RWPE1 (cell line): ENCODE measurements at places on chromosomes 1 and 21.
A peak's percentile ranks its signal among the peaks of the same experiment; 100 is the strongest.

DNA sequence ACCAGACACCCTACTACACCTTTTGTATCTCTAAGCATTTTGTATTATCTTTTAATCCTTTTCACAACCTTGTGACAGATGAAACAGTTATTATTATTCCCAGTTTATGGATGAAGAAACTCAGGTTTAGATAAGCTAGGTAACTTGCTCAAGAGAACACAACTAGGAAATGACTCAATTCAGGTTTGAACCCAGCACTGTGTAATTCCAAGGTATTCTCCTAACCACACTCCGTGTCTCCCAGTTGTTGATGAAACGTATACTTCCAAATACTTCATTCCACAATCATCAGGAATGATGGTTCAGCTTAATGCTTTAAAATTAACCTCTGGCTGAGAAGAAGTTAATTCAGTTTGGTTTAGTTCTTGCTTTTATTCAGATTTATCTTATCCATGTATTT is 51.7 kb upstream of the MRPS6 start:
- no peak for DNase-seq

DNA sequence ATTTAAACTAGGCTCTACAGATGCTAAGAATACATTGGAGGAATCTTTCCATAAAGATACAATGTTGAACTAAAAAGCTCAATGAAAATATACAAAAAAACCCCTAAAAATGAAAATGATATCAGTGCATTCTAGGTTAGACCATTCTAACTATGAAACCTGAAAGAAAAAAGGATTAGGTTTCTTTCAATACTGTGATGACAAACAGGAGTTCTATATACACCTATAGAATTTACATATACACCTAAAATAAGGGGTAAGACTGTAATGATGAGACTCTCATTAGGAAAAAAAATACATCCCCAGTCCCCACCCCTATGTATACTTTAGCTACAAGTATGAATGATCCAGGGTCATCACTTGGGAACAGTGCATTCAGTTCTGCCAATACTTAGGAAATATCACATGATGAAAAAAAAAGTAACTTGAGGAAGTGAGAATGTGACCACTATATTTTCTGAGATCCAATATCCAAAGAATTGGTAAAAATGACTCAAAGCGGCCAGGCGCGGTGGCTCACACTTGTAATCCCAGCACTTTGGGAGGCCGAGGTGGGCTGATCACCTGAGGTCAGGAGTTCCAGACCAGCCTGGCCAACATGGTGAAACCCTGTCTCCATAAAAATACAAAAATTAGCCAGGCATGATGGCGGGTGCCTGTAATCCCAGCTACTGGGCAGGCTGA is 26.3 kb downstream of the SELENOF start:
- DNase-seq: no peak

GRCh38 chr21:45004481-45005247 is 64.8 kb downstream of the SLX9 start:
- DNase-seq: no peak

- DNase-seq: no peak
Observed at GRCh38 chr21:16514316-16514715, 784.5 kb downstream of the USP25 start.

- no peak for DNase-seq
Observed at GRCh38 chr1:222046684-222047263, 304.9 kb upstream of the DUSP10 start.

- DNase-seq: no peak
Observed at GRCh38 chr1:175494950-175495349, 248.4 kb downstream of the TNR start.

DNA sequence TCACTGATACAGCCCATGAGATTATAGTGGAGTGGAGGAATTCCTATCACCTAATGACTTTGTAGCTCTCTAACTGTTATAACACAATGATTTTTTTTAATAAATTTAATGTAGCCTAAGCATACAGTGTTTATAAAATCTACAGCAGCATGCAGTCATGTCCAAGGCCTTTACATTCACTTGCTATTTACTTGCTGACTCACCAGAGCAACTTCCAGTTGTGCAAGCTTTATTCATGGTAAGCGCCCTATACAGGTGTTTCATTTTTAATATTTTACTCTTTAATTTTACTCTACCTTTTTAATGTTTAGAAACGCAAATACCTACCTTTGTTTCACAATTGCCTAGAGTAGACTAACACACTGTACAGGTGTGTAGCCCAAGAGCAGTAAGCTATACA is 1652.2 kb downstream of the BRINP3 start:
- no peak for DNase-seq

GRCh38 chr1:3749512-3749911 is 2.7 kb upstream of the CCDC27 start:
- DNase-seq: no peak

DNA sequence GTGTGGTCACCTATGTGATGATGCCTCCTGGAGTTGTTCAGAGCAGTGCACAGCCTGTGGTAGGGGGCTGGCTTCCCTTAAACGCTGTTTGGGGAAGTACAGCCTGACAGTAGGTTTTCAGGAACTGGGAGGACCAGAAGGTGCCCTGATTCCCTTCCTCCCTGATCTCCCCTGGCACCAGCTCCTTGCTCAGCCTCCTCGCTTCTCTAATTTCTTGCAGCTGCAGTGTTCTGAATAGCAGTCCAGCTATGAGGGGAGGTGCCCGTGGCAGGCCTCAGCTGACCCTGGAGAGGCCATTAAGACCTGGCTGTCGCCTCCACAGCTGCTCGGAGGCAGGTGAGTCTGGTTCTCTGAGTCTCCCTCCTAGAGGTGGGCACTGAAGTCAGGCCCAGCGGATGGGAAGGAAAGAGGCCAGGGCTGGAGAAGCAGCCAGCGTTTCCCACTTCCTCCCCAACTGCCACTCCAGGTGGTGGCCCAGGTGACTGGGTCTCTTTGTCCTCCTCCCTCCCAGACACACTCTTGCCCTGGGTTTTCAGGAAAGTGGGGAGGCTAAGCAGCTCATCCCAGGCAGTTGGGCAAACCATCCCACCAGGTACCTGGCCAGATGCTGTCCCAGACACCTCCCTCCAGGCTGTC is 52.0 kb upstream of the RPL11 start:
- DNase-seq: no peak

DNA sequence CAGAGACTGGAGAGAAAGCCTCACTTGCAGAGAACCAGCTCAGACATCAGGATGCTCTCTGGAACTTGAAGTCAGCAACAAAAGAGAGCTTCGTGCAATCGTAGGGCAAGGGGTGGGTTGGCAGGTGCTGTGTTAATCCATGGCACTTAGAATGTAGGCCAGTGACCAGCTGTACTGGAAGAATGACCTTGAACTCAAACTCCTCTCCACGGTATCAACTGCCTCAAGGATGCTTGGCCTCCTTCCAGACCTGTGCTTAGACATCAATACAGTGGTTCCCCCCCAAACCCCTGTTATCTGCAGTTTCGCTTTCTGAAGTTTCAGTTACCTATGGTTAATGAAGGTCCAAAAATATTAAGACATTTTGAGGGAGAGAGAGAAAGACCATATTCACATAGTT is 6.5 kb downstream of the KANK4 start:
- no peak for DNase-seq

GRCh38 chr1:197197430-197197997 is 51.0 kb upstream of the ASPM start:
- DNase-seq: no peak

- no peak for DNase-seq
Observed at GRCh38 chr1:178921499-178921898, 50.6 kb upstream of the ANGPTL1 start.

DNA sequence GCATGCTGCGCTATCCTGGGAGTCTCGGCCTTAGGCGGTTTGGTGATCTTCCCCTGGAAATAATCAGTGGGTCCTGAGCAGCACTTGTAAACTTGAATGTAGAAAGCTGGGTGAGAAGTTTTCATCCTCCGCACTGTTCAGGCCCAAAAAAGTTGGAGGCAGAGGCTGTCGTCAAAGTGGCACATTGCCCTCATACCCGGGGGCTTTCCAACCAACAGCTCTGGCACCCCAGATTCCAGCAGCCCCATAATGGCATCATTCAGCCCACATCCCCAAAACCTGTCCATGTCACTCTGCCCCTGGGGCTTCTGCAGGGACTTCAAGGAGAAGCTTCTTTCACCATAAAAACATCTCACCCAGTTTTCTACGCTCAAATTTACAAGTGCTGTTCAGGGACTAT is 59.3 kb downstream of the TOR1AIP2 start:
- DNase-seq: no peak

DNA sequence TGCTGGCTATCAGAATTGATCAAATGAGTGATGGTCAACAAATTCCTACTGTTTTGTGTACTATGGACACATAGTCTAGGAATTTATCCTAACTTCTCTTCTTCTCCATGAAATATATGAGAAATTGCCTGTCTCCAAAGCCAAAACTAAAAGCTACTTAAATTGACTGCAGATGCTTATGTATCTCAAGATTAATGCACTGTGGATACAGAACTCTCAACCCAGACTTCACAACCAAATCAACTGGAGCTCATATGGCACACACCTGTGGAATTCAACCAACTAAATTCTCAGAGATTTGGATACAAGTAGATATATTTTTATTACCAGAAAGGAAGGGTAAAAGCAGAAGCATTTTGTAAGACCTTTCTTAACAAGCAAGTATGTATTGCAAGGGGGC is 566.1 kb downstream of the LTN1 start:
- DNase-seq: no peak

GRCh38 chr21:34034369-34035014 is 38.9 kb upstream of the MRPS6 start:
- no peak for DNase-seq

- no peak for DNase-seq
Observed at GRCh38 chr1:3814065-3814464, 17.8 kb upstream of the LRRC47 start.

- DNase-seq: no peak
Observed at GRCh38 chr1:118008011-118008410, 78.5 kb downstream of the WDR3 start.

DNA sequence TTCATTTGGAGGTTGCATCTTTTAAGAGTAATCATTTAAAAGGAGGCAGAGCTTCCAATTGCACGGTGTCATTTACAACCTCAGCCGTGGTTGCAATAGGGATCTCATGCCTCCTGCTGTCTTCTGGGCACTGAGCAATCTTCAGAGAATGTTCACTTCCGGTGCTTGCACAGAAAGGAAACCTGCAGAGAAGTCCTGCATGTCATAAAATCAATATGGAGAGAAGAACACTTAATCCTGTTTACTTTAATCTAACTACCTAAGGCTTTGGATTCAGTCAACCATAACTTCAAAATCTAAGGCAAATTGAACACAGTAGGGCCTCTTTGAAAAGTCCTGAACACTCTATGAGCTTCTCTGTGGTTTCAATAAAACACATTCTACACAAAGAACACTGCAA is 11.3 kb upstream of the MAP10 start:
- peak; percentile 12 for DNase-seq

GRCh38 chr1:116574581-116575291 is 3.9 kb upstream of the CD58 start:
- peak; percentile 79 for DNase-seq

GRCh38 chr1:192272732-192273131 is 44.1 kb upstream of the RGS21 start:
- DNase-seq: no peak

DNA sequence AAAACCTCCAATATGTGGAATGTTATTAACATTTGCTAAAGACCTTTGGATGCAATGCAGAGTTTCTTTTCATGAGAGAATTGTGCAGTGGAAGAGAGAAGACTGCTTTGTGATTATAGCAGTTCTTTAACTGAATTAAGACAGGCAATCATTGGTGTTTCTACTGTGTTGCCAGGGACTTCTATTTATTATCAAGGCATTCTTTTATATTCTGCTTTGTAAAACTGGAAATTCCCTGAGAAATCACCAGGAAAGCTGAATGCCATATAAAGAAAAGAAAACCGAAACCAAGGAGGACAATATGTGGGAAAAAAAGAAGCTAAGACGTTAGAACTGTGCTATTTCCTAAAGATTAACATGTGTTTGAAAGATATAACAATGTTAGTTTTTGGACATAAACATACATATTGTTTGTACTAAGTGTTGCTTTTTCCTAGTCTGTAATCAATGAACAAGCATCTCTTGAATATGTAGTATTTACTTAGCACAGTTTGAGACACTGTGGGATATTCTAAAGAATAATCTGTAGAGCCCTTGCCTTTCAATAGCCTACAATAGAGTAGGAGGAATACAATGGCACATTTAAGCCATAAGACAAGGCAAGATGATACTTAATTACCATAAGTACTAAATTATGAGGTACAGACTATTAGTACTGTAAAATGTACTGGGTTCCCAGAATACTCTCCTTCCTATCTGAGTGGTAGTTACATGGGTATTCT is 47.1 kb downstream of the EXTL2 start:
- no peak for DNase-seq

DNA sequence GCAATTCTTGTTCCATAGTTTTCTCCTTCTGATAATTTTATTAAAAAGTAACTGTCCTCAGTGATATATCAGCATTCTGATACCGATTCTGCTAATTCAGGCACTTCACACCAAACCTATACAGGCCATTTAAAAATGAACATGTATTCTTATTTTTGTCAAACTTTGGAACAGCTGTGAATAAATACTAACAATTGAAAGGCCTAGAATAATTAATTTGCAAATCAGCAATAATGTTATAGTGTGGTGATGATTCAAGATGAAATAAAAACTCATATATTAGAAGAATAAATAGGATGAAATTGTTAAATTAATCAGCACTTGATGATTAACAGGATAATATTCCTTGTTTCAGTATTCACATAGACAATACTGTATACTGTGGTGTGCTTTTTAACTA is 9.9 kb downstream of the CDKN2C start:
- DNase-seq: no peak

- no peak for DNase-seq
Observed at GRCh38 chr1:33191731-33192275, 10.0 kb upstream of the TRIM62 start.

GRCh38 chr1:201648907-201649721 is 110.2 kb downstream of the NAV1 start:
- peak; percentile 52 for DNase-seq

DNA sequence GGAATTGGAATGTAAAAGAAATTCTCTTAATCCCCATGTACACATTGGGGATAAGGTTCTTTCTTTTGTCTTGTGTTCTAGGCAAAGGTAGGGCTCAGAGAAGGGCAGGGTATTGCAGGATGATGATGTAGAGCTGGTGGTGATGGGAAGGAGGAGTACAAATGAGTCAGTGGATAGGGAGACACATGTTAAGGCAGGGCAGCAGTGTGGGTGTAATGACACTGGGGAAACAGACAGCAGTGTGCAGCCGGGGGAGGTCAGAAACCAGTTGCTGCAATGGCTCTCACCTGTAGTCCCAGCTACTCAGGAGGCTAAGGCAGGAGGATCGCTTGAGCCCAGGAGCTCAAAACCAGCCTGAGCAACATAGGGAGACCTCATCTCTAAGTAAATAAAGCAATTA is 5.1 kb downstream of the NLRP3 start:
- DNase-seq: no peak

DNA sequence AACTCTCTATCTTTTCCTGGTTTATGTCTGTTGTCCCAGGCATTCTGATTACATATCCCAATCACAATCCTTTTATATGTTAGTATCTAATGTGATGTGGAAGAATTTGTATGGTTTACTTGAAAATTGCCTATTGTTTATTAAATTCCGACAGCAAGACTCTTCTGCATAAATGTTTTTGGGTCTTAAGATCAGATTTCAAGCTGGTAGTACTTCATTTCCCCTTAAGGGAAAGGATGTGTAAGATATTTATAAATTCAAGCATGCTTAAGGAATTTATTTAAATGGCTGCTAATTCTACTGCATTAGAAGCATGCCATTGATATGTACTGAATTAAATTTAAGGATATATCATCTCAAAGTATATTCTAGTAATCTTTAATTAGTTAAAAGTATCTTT is 20.4 kb upstream of the GPR88 start:
- no peak for DNase-seq
